Ovary (tissue), 10 donors: ENCODE measurements at places on chromosomes 7 and 10.

- H3K36me3 ChIP-seq, result no peaks in the 10 kb centered on the region
- H3K27ac ChIP-seq, result no peak overlapping the region
- no peaks in the 10 kb centered on the region for H3K27me3 ChIP-seq
- DNase-seq, result no peak
Observed at GRCh38 chr10:4655879-4656278, 170.1 kb upstream of the AKR1E2 start.

- H3K36me3 ChIP-seq, result no peaks in the 10 kb centered on the region
- no peak overlapping the region for H3K27ac ChIP-seq
- H3K4me1 ChIP-seq, result no peaks in the 10 kb centered on the region
- H3K4me3 ChIP-seq, result no peak overlapping the region
Observed at GRCh38 chr10:5013385-5013784, 9.7 kb upstream of the AKR1C2 start.

- no peaks in the 10 kb centered on the region for H3K4me1 ChIP-seq
- no peaks in the 10 kb centered on the region for H3K27me3 ChIP-seq
- H3K4me3 ChIP-seq, result no peak overlapping the region
Observed at GRCh38 chr7:103628742-103629141, 182.7 kb upstream of the SLC26A5 start.

DNA sequence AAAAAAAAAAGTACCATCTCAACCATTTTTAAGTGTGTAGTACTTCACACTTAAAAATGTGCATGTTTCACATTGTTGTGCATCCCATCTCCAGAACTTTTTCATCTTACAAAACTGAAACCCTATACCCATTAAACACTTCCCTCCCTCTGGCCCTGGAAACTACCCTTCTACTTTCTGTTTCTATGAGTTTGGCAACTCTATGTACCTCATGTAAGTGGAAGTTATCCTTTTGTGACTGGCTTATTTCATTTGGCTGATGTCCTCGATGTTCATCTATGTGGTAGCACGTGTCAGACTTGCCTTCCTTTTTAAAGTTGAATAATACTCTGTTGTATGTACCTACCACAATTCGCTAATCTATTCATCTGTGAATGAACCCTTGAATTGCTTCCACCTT is 12.2 kb downstream of the KCNMA1 start:
- no peaks in the 10 kb centered on the region for H3K4me1 ChIP-seq
- DNase-seq, result no peak

DNA sequence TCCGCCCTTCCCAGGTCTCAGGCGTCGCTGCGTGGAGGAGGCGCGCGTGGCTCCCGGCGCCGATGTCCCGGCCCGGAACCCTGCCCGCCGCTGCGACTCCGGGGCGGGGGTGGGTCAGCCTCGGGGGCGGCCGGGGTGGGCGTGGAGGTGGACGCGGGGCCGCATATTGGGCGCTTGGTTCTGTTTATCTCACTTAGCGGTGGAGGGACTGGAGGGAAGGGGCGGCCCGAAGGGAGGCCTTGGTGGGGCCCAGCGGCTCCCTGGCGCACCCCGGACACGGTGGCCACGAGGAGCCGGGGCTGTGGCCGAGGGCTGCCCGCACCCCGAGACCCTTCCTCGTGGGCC is 8.6 kb downstream of the UNCX start:
- no peaks in the 10 kb centered on the region for H3K36me3 ChIP-seq
- DNase-seq, result no peak
- H3K4me1 ChIP-seq, result peaks cover 2% of the 10 kb centered on the region

DNA sequence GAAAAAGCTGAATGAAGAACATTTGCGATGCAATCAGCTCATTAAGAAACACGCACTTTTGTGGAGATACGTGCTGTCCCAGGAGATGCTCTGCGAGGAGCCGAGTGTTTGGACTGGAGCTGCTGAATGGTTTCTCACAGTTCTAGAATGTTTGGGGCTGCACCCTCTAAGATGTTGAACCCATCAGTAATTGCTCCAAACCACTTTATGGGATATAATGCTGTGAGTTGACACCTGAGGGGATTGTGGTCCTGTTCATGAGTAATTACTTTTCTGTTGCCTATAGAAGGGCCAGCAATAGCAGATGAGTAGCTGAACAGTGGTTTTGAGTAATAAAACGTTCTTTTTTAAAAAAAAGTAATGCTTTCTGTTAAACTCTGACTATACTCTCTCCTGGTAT is 63.1 kb downstream of the IKZF1 start:
- no peaks in the 10 kb centered on the region for H3K36me3 ChIP-seq
- DNase-seq, result no peak
- H3K27ac ChIP-seq, result no peak overlapping the region
- H3K27me3 ChIP-seq, result no peaks in the 10 kb centered on the region
- H3K4me3 ChIP-seq, result no peak overlapping the region

DNA sequence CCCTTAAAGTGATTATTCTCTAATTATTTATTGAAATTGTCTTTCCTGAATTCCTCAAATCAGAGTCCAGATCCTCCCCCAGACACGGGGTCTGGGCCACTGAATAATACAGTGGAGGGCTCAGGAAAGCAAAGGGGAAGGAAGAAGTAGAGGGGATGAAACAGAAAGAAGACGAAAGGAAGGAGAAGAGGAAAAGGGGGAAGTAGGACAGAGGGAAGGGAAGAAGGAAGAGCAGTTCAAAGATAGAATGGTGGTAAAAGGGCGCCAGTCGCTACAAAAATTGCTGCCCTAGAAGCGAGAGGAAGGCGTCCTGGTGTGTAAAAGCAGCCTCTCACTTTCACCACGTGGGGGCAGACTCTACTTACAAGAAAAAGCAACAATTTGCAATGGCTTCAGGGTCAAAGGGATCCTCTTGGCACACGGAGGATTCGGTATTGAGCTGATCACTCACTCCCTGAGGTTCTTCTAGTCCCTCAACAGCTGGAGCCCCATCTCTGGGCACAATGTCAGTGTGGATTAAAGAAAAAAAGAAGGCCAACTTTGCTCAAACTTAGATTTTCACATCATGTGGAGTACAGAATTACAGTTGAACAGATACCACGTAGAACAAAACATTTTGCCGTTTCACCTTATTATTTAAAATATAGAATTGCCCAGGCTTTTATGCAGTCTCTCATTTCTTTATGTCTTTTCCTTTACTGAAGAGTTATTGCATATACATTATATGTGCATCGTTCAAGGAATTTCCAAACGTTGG is 31.4 kb upstream of the NPVF start:
- no peak overlapping the region for H3K27ac ChIP-seq
- no peak overlapping the region for H3K4me3 ChIP-seq
- H3K36me3 ChIP-seq, result no peaks in the 10 kb centered on the region
- no peaks in the 10 kb centered on the region for H3K27me3 ChIP-seq
- H3K4me1 ChIP-seq, result no peaks in the 10 kb centered on the region
